ENCODE measurements at places on chromosomes 6 and 20.

DNA sequence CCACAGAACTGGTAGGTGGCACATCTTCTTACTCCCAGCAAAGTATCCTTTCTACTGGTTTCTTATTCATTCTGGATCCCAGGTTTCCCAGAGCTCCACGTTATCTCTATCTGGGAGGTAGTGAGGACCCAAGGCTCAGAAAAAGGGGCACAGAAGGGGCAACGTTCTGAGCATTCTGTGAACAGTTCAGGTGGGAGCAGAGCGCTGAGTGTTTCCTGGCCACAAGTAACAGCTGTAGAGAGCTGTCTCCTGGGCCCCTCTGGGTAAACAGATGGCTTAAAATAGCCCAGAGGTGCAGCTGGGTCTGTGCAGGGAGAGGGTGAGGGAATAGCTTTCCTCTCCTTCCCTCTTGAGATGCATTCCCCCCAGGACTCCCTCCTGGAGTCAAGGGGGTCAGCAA lies 2.1 kb downstream of the APOBEC2 start:
- no peak for DNase-seq

DNA sequence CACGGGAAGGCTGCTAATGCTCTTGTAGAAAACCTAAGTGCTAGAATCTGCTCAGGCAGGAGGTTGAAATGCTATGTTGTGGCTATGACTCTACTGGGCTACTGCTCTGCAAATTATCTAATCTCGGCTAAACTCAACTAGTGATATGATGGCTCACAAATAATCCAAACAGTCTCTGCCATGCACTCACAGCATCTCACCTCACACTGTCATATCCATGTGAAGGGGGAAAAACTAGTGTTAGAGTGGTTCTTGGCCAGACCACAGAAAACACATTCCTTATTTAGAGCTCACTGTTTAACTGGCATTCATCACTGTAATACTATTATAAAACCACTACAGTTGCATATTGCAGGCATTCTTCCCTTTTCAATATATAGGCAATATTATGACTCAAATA lies 81.8 kb upstream of the DST start:
- DNase-seq: no peak

DNA sequence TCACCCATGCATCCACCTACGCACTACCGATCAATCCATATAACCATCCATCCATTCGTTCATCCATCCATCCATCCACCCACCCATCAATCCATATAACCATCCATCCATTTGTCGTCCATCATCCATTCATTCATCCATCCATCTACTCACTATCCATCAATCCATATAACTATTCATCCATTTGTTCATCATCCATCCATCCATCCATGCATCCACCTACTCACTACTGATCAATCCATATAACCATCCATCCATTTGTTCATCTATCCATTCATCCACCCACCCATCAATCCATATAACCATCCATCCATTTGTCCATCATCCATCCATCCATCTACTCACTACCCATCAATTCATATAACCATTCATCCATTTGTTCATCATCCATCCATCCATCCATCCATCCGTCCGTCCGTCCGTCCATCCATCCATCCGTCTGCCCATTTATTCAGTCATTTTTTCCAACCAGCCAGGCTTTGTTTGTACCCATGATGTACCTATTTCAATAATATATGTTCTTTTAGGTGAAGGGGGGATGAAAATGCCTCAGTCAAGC lies 6.1 kb upstream of the BPIFB6 start:
- DNase-seq: no peak

- DNase-seq: no peak
These were observed 52.4 kb upstream of the SPDEF start for GRCh38 chr6:34608321-34609091.

DNA sequence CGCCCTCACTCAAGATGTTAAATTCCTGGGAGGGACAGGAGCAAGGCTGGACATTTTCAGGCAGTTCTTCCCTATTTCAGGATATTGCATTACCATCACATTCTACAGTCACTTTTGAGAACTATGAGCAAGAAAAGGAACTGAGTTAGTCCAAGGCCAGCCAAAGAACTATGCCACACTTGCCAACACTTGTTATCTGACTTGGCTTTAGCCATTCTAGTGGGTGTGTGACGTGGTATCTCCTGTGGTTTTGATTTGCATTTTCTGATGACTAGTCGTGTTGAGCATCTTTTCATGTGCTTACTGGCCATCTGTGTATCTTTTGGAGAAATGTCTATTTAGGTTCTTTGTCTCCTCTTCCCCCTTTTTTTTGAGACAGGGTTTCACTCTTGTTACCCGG lies 12.0 kb downstream of the XRN2 start:
- DNase-seq: no peak

DNA sequence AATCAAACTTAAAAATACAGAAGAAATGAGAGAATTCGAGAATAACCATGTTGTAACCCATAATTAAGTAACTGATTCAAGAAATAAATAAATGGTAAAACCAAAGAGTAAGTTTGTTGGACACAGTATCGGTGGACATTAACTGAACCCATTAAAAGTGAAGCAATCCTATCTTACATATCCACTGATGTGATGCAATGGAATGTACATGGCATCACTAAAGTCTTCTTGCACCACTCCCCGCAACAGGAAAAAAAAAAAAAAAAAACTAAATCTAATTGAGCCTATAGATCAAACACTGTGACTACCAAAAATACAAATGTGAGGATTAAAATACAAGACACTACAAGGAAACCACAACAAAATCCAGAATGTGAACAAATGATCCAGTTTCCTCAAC lies 7.9 kb downstream of the SNX14 start:
- DNase-seq: no peak

- DNase-seq: no peak
These were observed 126.2 kb downstream of the IMPG1 start for GRCh38 chr6:75946146-75946831.

DNA sequence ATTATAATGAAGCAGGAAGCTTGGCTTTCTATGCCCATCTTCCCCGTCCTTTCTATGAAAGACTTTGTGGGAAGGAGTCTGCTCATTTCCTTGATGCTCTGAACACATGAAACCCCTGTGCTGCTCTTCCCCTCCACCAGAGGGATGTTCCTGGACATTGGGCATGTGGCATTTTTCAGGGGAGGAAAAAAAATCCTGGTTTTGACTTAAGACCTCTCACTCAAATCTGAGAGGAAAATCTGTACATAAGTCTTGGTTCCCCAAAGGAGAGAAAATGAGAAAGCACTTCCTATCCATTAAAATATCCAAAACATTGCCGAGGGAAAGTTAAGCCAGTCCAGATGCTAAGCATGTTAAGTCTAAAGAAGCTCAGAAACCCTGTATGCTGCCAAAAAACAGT lies 393.0 kb downstream of the PAX1 start:
- DNase-seq: no peak

- no peak for DNase-seq
These were observed 50.0 kb downstream of the SRC start for GRCh38 chr20:37395921-37396415.

- DNase-seq: no peak
These were observed 64.0 kb downstream of the PLCB1 start for GRCh38 chr20:8196096-8196495.

DNA sequence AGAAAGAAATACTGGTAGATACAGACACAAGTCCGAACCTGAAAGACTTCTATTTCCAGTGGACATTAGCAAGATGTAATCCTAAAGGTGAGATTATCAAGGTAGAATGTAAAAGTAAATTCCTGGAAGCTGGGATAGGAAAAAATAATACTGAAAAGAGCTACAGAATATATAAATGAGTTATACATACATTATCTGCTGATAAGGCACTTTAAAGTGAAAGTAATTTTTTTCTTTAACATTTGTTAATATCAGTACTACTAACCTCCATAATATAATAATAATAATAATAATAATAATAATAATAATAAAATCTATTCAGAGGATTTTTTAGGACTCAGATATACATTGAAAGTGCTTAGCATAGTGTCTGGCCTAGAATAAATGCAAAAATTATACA lies 102.5 kb downstream of the RFX6 start:
- DNase-seq: no peak

DNA sequence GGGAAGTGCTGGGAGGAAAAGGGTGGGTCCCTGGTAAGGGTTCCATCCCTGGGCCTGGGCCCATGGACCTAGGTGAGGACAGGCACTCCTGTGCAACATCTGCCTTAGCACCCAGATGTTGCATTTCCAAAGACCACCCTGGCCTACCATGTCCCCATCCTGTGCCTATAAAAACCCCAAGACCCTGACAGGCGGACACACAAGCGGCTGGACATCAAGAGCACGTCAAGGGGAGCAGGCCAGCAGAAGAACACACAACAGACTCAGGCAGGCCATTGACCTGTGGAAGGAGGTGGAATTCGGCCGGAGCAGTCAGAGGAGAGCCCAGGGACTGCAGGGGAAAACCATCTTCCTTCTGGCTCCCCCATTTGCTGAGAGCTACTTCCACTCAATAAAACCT lies 937.8 kb upstream of the MANEA start:
- DNase-seq: no peak

DNA sequence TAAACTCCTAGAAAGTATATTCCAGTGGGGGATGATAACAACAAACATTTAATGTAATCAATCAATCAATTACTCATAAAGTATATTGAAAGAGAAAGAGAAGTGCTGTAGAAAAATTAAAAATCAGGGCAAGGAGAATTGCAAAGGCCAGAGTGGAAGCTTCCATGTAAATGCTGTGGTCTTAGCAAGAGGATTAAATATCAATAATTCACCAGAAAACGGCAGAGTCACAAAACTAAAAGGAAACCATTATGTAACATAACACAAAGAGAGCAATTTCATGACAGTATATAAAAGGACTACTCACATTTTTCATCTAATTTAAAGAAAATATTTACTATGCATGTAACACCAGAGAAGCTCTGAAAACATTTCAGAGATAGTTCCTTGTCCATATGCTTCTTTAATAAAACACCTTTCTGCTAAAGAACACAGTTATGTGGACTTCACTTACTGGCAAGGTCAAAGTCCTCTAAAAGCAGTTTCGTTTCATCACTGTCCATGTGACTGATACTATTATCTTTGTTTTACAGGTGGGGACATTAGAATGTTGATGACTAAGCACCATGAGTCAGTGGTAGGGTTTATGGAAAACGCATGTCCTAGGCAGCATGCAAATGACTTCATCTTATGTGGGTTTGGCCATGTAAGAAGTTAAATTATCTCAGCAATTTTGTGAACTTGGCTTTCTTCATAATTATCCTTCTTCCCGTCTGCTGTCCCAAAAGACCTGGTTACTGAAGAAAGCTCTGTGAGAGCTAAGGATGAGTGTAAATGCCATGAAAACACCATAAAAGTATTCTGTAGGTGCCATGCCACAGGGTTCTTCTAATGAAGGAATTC lies 185.8 kb upstream of the TENT5A start:
- no peak for DNase-seq

DNA sequence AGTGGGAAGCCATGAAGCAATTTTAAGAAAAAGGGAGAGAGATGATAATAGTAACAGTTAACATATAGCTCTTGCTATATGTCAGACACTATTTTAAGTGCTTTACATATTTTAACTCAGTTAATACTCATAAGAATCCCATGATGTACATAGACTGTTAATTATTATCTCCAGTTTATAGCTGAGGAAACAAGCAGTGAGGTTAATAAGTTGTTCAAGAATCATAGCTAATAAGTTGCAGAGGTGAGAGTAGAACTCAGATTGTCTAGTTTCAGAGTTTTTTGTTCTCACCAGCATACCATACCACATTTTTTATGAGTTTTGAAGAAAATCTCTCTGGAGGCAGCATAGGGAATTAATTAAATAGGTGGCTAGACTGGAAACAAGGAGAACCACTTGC lies 144.6 kb upstream of the MMS22L start:
- no peak for DNase-seq

DNA sequence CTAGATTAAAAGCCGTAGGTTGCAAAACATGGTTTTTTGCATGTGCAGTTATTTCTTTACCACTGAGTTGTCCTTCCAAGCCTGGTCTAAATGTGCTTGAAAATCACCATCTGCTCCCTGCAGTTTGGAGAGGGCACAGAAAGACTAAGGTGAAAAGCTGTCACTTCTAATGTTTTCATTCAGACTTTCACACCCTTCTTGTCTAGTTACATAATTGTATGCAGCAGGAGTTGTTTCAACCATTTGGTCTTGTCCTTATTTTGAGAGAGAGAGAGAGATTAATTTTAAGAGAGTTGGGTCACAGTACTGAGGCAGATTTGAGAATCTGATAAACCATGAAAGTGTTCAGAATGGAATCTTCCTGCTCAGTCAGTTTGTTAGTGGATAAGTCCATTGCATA lies 82.5 kb downstream of the ARID1B start:
- DNase-seq: no peak

GRCh38 chr6:71248306-71248765 lies 40.3 kb upstream of the OGFRL1 start:
- DNase-seq: no peak

DNA sequence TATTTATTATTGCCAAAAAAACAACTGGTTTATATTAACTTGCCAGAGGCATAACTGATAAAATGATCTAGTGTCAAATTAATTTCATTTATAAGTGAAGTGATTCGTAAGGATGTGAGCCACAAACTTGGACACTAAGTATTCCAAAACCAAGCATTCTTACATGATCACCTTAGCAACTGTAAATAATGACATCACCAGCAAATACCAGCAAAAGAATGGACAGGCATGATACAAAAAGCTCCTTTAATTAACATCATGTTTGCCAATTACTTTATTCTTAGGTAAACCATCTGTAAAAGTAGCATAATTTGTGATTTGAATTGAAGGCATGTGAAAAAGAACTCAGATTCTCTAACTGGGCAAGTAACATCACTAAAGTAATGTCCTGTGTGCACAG lies 17.2 kb upstream of the FNDC1 start:
- no peak for DNase-seq

DNA sequence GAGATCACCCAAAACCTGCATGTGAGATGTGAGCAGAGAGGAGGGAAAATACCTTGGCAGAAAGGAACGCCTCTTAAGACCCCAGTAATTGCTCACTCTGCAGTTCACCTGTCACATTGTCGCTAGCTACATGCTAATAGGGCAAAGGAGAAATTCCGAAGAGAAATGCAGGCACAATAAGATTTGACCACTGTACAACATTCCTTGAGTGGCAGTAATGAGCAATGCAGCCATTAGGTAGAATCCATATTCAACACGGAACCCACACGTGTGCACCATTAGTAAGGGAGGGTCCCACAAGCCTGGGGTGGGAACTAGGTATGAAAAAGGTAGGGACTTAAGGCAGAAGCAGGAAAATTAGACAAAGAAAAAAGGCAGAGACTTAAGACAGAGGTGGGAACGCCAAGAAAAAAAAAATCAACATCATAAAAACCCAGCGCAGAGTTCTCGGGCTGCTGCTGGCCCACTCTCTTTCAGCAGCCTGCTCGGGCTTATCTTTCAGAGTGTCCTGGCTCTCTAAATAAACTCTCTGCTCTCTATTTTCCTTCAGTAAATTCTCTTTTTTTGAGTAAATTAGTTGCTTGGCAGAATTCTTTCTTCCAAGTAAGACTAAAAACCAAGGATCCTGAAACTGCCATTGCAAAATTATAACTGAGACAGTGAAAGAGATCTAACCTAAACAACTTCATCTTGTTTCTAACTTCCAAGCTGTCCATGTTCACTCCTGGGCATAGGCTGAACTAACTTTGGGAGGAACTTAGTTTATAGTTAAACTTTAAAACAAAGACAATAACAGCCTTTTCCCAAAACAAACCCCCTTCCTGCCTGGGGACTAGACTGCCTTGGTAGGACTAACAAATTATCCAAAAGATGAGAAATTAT lies 116.5 kb downstream of the CD24 start:
- no peak for DNase-seq
